ENCODE measurements at places on chromosomes 11 and 22.

DNA sequence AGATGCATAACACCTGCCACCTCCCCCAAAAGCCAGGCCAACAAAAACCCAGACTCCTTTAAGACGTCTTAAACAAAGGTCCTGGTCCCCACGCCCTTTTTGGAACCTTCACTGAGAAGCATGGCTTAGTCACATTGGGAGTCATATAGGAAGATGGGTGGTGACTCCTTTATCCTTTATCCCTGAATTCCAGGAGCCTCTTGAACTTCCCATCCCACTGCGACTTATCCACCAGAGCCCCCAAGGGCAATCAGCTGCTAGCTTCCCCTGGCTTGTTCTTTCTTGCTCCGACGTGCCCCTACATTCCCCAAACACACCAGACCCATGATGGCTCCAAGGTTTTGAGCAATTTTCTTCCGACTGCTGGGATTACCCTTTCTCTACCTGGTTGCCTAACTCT is 567.0 kb upstream of the CADM1 start:
- no peak for DNase-seq

GRCh38 chr11:78195917-78196560 is 7.3 kb downstream of the USP35 start:
- no peak for DNase-seq

GRCh38 chr22:21827628-21828267 is 39.7 kb downstream of the MAPK1 start:
- DNase-seq: no peak

DNA sequence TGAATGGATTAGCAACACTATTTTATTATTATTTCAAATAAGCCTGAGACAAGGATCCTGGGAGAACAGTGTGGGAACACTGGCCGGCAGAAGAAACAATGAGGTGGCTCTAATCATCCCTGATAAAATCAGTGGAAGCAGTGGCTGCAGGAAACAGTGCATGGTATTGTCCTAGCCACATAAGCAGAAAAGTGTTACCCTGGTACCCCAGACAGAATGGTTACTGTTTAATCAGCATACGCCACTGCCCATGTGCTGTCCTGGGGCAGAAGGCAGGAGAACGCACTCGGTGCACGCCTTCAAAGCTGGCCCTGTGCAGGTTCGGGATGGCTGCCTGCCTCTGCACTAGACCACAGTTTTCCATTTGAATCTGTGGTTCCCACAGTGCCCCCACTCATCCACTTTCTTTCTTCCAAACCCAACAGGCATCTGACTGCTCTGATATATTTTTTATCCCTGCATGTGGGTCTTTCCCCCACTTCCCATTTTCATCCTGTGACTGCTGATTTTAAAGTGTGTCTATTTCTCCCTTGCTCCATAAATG is 25.7 kb downstream of the OPCML start:
- DNase-seq: no peak

DNA sequence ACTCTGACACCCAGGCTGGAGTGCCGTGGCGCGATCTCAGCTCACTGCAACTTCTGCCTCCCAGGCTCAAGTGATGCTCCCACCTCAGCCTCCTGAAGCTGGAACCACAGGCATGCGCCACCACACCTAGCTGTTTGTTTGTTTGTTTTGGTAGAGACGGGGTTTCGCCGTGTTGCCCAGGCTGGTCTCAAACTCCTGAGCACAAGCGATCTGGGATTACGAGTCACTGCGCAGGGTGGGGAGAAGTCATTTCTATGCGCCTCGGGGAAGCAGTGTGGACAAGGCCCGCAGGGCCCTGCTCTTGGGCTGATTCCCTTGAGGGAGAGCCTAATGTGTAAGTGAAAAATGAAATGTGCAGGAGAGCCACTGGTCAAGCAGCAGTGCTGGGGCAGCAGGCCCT is 19.6 kb upstream of the SEPTIN5 start:
- no peak for DNase-seq

DNA sequence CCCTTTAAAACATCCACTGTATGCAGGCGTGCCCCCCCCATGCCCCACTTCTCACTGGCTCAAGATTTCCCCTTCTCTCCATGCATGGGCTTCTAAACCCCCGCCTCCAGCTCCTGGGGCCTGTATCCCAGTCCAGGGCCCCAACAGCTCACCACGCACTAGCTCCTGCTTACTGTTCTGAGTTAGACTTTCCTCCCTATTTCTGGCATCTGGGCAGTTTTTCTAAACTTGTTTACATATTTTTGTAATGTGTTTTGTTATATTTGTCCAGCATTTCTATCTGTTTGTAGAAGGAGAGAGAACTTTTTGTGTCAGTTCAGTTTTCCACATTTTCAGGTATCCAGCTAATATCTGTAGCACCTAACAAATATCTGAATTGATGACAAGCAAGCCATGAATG is 178.5 kb downstream of the SPON1 start:
- DNase-seq: no peak

DNA sequence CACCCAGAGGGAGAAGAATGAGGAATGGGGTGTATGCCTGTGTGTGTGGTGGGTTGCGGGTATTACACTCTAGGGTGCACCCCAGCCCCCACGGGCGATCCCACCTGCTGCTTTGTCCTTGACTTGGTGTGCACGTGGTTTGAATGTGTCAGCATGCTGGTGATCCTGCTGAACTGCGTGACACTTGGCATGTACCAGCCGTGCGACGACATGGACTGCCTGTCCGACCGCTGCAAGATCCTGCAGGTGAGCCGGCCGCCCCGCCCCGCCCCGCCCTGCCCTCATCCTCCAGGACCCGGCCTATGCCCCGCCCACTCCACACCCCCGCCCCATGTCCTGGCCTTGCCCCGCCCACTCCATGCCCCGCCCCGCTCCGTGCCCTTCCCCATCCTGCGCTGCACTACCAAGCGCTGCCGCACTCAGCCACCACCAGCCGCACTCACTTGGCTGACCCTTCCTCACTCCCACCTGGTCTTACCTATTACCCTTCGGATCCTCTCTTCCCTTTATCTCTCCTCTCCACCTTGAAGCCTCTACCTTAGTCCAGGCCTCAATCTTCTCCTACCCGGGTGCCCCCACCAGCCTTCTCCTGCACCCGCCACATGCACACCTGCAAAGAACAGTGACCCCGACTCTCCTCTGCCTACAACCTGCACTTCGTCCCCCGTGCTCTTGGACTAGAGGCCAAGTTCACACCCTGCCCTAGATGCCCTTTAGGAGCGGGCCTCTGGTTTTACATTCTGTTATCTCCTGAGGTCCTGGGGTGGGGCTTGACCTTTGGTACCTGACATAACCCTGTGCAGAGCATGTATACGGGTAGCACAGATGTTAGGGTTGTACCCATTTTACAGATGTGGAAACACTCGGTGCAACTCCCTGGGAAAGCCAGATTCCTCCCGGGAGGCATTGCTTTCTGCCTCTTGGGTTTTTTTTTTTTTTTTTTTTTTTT is 27.7 kb downstream of the CACNA1I start:
- peak; percentile 88 for DNase-seq

DNA sequence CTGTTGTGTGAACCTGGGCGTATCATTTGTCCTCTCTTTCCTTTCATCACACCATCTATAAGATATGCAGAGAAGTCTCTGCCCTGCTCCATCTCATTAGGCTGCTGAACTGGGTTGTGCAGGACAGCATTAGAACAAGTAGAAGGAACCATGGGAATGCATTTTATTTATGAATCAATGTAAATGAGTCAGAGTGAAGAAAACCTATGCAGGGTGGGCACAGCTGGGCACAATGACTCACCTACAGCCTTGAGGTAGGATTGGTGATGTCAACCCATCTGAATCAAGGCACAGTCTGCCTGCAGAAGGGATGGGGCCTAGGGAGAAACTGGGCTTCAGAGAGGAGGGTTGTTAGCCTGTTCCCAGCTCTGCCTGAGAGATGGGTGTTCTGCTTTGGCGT is 123.4 kb downstream of the CSNK2A3 start:
- DNase-seq: no peak

DNA sequence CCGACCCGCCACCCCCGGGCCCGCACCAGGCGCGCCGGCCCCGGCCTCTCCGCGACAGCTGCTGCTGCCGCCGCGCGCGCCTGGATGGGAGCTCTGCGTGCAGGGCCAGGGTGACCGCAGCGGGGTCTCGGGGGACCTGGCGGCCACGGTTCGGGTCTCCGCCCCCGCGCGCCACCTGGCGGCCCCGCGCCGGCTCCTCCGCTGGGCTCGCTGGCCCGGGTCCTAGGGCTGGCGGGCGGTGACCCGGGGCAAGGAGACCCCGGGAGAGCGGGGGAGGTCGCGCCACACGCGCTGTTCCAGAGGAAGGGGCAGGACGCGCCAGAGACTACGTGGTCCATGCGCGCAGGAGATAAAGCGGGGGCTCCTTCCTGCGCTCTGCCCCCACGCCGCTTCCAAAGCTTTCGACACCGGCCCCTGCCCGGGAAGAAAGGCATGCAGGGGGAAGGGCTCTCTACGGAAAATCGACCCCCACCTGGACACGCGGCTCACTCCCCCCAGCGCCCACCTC is 562 bp downstream of the SHANK2 start:
- DNase-seq: peak; percentile 62

DNA sequence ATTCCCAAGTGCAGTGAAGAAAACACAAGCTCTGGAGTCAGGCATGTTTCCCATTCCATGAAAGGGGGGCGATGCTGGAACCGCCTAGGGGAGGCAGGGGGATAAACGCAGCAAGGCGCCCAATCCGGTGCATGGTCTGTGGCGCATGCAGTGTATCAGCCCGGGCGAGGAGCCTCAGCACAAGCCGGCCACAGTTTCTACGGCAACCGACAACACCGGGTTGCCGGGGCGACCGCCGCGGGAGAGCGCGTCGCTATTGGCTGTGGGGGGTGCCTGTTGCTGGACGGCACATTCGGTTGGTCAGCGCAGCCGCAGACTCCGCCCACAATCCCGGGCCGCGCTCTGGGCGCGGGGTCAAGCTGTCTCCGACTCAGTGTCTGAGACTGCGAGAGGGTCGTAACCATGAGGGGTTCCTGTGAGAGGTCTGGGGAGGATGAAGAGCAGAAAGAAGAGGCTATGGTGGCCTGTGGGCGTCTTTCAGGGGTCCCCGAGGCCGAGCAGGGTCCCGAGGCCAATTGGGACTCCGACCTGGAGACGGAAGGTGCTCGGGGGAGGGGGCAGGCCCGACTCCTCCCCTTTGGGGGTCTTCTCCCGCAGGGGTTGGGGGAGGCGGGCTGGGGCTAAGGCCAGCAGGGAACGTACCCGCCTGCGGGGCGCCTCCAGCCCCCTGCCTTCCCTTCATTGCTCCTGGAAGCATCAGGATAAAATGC is at the start of gene LRRC74B:
Gene LRRC74B (plus strand): TSS at position 362 of the 710 bp plus-strand sequence. CDS start 41 bp downstream, at position 403.
- DNase-seq: peak; percentile 93

- DNase-seq: peak; percentile 85
These were observed 369 bp downstream of the DHCR7 start for GRCh38 chr11:71447791-71448256.

- no peak for DNase-seq
These were observed 663.4 kb upstream of the TENM4 start for GRCh38 chr11:80104191-80104590.

- no peak for DNase-seq
These were observed 91.2 kb upstream of the DBX1 start for GRCh38 chr11:20251496-20251895.

- no peak for DNase-seq
These were observed 13.5 kb upstream of the MRGPRD start for GRCh38 chr11:68994161-68994893.

- DNase-seq: no peak
These were observed 187.3 kb upstream of the B3GAT1 start for GRCh38 chr11:134599299-134599771.

DNA sequence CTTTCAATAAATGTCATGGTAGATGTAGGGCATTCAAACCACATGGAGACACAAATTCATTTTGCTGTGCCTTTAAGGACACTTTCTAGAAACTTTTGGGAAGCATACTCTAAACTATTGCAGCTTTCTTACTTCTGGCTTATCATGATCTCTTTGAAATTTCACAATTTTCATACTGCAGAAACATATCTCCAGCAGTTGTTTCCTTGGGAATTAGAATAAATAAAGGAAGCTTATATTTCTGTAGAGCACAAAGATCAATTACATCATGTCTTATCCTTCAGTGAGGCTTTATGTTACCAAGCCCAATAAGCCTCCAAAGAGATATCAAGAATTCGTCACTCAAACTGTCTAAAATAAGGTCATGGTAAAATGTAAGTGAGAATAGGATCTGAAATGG is 74.5 kb upstream of the RAB38 start:
- DNase-seq: no peak

- no peak for DNase-seq
These were observed 600 bp upstream of the RAB6A start for GRCh38 chr11:73761403-73761945.

GRCh38 chr11:67281552-67282150 is 7.5 kb upstream of the ANKRD13D start:
- DNase-seq: no peak

DNA sequence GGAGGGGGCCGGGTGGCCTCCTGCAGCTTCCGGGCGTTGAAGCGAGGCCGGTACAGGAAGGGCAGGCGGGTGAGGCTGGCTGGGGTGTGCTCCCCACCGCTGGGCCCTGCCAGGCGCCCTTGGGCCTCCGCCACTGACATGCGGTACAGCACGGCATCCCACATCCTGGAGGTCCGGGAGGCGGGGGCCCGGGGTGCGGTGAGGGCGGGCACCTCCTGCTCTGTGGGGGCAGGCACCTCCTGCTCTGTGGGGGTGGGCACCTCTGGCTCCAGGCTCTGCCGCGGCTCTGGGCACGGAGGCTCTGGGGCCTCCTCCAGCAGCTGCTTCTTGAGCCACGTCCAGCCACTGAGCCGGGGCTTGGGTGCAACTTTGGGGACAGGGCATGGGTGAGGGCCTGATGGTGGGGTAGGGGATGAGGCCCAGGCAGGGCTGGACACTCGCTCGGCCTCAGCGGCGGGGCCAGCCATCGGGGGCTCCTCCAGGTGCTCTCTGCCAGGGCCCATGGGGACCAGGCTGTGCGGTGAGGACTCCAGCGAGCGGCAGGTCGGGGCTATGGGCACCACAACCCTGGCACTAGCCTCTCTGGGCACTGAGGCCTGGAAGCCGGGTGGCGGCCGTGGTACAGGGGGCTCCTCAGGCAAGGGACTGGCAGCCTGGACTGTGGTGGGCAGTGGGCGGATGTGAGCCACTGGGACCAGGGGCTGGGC is 2.3 kb downstream of the PRR33 start:
- DNase-seq: no peak

DNA sequence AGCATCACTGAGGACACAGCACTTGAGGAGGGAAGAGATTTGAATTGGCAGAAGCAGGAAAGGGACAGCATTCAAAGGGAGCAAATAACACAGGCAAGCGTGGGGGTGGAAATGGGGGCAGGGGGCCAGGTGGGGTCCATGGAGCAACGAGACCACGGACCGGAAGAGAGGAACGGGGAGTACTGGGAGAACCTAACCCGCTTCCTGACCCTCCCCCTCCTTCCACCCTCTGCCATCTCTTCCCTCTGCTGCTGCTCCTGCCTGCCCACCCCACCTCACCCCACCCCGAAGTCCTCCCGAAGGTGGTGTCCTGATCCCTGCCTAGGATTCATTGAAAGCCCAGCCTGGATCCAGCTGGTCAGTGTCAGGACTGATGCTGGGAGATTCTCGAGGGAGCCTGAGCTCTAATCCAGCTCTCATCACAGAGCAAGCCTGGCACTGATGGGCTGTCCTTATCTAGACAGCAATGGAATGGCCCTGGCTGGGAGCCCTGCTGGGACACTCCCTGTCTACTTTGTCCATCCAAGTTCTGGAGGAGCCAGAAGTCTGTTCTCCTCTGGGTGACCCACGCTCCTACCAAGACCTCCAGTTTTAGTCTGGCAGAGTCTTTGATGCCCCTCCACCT is 105.0 kb downstream of the TRIM29 start:
- DNase-seq: no peak

Data from NCI-H69 (cell line).